ENCODE measurements at places on chromosomes 3 and 15.

GRCh38 chr3:138389841-138390581, 41.6 kb downstream of the MRAS start:
- DNase-seq, result no peak

DNA sequence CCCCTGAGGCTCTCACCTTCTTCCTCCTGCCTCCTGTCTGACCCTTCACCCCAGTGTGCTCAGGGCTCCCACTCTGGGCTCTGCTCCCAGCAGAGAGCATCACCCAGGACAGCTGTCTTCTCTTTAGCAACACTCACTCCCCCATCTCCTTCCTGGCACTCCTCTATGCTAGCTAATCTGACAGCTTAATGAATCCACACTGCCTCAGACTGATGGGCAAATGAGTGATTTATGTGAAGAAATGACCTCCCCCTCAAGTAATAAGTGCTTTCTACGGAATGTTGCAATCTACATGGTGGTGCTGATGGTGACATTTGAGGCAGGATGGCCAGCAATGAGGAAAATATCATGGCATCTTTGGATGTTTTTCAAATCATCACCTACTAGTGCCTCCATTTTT, 83.6 kb downstream of the LSM3 start:
- no peak for DNase-seq

- no peak for DNase-seq
Measured at GRCh38 chr3:18252578-18252977, 172.6 kb downstream of the SATB1 start.

GRCh38 chr15:84961707-84962106, 19.9 kb upstream of the PDE8A start:
- DNase-seq, result no peak

Data from dermis microvascular lymphatic vessel endothelial cell (primary cell).